Caki2 (cell line): ENCODE measurements at places on chromosomes 5 and 9. TPM values are rescaled to one million over a fixed set of nuclear protein-coding genes. Genes with fewer than 3 reads are reported as not detected.

DNA sequence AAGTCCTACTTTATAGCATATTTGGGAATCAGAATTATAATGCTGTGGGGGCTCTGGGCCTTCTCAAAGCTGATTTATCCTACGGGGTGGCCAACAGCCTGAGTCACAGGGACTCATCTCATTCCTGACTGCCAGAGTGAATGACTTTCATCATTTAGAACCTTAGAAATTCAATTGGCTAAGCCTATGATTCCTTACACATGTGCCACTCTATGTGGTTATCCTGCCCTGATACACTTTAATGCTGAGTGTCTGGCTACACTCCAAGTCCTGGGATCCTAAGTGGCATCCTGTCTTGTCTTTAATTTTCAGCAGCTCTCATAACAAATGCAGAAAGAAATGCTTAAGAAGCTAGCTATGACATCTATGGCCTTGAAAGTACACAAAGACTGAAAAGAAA, 75.2 kb upstream of the FREM1 start:
- DNase-seq, result no peak

DNA sequence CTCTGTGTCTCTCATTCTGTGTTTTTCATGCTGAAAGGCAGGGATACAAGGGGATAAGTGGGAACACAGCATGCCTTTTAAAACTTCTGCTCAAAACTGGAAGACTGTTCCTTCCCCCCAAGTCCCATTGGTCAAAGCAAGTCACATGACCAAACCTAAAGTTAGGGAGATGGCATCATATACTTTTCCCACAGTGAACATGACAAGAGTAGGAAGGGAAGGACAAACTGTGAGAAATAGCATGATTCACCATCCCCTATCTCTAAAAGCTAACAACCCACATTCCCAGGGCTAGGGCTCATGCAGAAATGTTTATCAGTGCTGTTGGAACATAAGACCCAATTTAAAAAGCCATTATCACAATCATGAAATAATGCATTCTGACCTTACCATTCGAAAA, 24.2 kb upstream of the SHISAL2B start:
- no peak for DNase-seq

The LTC4S gene
- total RNA-seq, result 1.3 TPM in 1 of 2 replicates, not detected in the other

The TAF11L5 gene
- total RNA-seq, result not detected in 2 replicates

DNA sequence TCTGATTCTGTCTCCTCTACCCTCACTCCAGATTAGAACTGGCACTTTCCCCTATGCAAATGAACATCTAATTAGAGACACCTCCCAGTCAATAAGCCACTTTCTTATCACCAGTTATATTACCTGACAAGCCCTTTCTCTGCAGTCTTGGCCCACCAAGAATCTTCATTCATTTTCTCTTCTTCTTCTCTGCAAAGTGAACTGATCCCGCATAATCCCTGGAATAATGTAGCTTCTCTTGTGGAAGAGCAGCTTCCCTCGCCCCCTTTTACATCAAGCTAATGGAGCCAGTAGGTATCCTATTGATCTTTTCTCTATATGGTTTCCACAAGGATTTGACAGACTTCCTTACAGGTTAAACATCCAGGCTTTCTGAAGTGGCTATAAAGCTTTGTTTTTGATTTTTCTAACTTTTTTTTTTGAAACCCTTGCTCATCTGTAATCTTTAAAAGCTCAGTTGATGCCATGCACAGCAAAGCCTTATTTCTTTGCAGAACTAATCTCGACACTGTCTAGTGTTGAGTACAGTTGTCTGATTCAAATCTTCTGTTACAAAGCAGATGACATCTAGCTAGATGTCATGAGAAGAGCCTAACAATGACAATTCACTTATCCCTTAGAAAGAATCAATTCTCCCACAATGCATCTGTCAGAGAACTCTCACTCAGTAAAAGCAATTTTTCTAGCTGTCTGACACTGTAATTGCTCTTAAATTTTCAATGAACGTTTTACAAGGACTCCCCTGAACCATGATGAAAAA, 281.4 kb downstream of the ISL1 start:
- DNase-seq, result no peak

DNA sequence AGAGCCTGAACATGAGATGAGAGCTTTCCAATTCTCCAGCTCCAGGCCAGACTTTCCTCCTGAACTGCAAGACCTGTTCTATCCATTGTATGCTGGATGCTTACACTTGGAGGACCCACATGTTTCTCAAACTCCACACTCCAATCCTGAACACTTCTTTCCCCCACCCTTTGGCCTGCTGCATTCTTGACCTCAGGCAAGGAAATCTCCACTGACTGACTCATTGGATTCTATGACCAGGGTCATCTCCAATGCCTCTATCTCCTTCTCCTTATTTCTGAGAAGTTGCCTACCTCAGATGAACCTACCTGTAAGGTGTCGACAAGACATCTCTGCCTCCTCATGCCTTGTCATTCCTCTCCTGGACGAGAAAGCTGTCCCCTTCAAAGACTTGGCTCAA, 153.6 kb downstream of the CRB2 start:
- no peak for DNase-seq

DNA sequence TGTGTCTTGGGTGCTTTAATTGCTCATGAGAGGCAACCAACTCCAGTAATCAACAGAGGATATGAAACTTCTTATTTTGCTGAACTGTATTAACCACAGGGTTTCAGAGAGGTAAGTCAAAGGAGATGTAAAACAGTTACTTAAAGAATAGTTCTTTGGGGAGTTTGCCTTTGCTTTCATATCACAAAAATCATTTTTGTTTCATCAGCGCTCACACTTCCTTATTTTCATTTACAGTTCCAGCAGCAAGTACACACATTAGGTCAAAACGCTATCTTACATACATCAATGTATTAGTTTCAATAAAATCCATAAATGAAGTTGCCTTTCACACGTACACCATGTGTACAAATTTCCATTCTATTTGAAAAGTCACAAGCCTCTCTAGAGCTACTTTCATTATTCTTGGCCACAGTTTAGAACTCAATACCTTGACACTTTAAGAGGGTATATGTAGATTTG, 50.1 kb downstream of the ST8SIA4 start:
- DNase-seq, result no peak

The SH2D3C gene
- not detected in 2 replicates for total RNA-seq

The SELENOP gene
- total RNA-seq, result not detected in 2 replicates

The OGN gene
- not detected in 2 replicates for total RNA-seq

The CMYA5 gene
- total RNA-seq, result 0.03 TPM in 1 of 2 replicates, not detected in the other

DNA sequence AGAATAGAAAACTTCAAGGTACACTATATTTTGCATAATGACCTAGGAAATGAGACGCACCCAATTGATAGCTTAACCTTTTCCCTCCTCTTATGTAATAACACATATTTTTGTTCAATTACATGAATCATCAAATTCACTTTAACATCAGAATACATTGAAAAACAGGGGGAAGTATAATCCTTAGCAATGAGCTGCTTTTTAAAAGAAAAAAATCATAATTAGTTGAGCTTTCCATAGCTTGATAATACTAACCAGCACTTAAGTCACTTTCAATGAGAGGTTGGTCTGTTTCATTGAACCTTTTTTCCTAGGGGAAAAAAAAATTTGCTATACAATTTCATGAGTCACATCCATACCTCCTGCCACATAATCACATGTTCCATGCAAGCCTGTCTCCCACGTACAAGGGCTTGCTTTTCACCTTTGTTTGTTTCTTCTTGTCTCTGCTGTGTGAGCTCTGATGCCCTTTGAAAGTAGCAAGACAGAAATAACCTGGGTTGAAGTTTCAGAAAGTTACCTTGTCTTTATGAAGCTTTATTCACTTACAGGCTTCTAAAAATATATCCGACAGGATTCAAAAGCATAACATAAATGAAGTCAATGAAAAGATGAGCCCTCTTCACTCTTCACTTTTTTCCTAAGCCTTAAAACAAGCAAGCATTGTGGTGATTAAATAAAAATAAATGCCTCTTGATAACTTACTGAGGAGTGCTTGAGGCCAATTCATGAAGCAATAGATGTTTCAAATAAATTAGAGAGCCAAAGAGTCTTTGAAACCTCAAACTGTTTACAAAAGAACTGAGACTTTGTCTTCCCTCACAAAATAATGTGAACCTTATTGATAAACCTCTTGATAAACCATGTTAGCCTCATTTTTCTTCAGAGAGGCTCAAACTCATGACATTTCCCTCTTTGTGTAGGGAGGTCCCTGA, 108.5 kb downstream of the FEM1C start:
- no peak for DNase-seq

DNA sequence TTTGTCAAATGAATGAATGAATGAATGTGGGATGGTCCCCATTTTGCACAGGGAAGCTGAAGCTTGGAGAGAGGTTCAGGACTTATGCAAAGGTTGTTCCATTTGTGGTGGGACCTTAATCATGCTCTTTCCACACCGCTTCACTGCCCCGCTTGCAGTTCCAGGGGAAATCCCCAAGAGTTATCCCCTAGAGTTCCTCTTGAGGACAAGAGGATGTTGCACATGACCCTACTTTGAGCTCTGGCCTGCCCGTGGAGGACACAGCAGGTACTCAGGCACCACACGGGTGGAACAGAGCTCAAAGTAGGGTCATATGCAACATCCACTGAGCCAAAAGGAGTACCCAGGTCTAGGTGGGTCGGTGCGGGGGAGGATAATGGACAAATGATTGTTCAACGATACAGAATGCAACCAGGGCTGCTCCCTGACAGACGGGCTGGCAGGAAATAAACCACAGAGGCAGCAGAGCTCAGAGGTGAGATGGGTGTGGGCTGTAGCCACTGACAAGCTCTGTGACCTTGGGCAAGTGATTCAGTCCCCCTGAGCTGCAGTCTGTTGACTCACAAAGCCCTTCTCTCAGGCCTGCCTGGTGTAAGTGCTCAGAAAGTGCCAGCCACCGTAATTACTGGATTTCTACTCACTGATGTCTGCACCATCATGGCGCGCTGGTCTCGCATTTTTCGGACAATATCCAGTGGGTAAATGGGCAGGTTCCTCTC, 60.3 kb upstream of the EPB41L4B start:
- peak; percentile 53 for DNase-seq

The ORM2 gene
- total RNA-seq, result not detected in 2 replicates

GRCh38 chr5:126268697-126269315, 154.4 kb upstream of the GRAMD2B start:
- no peak for DNase-seq

The IFNB1 gene
- not detected in 2 replicates for total RNA-seq

GRCh38 chr5:133234911-133235310, 183.1 kb downstream of the HSPA4 start:
- DNase-seq, result no peak

DNA sequence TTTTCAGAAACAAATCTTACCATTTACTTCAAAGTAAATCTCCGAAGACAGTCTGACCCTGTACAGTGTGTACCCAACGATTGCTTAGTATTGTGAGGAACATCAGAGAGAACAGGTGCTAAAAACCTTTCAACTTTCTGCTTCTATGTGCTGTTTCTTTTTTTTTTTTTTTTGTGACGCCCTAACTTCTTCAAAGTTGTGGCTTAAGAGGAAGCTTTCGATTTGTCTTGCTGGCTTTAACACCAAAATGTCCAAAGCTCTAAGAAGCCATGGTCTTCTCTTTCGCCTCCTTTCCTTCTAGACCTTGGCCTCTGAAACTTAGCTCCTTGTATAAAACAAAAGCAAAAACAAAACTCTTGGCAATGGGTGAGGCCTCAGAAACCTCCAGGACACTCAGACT, 1.2 kb downstream of the TNFSF8 start:
- no peak for DNase-seq
